PC-3 (cell line): ENCODE measurements at places on chromosomes 5 and 9. TPM values are rescaled to one million over a fixed set of nuclear protein-coding genes. Genes with fewer than 3 reads are reported as not detected.

PCDHA12 gene
- total RNA-seq: 7.0 and 8.2 TPM in 2 replicates

TEK gene
- total RNA-seq: 0.07 TPM in 1 of 2 replicates, not detected in the other

PTPRD gene
- total RNA-seq: 0.63 TPM in 1 of 2 replicates, not detected in the other

AFAP1L1 gene
- total RNA-seq: 19.6 and 22.3 TPM in 2 replicates

DAB2IP gene
- 15.2 and 17.6 TPM in 2 replicates for total RNA-seq

OTP gene
- not detected in 2 replicates for total RNA-seq

- H3K27ac ChIP-seq: 0 out of 2 replicates have a peak overlapping the region, but pooled peaks have one; percentile 1
- H3K36me3 ChIP-seq: peaks cover 10% of the 10 kb centered on the region
- H3K4me1 ChIP-seq: peaks cover 15% of the 10 kb centered on the region
Measured at GRCh38 chr9:33117796-33118195, 41.3 kb upstream of the SMU1 start.

- DNase-seq: peak; percentile 18
- no peaks in the 10 kb centered on the region for H3K27me3 ChIP-seq
- peaks cover 13% of the 10 kb centered on the region for H3K4me1 ChIP-seq
- no peak overlapping the region for H3K4me3 ChIP-seq
- H3K36me3 ChIP-seq: no peaks in the 10 kb centered on the region
- H3K27ac ChIP-seq: no peak overlapping the region
Measured at GRCh38 chr9:16252616-16253015, 617.9 kb downstream of the BNC2 start.

GRCh38 chr5:9104571-9105339, 441.1 kb downstream of the SEMA5A start:
- no peak for DNase-seq
- H3K27me3 ChIP-seq: no peaks in the 10 kb centered on the region
- H3K4me1 ChIP-seq: no peaks in the 10 kb centered on the region

GRCh38 chr5:157596487-157596886, 20.9 kb upstream of the ADAM19 start:
- no peaks in the 10 kb centered on the region for H3K27me3 ChIP-seq
- no peak overlapping the region for H3K4me3 ChIP-seq
- peaks cover 21% of the 10 kb centered on the region for H3K4me1 ChIP-seq
- H3K36me3 ChIP-seq: no peaks in the 10 kb centered on the region
- H3K27ac ChIP-seq: no peak overlapping the region
- DNase-seq: no peak

DNA sequence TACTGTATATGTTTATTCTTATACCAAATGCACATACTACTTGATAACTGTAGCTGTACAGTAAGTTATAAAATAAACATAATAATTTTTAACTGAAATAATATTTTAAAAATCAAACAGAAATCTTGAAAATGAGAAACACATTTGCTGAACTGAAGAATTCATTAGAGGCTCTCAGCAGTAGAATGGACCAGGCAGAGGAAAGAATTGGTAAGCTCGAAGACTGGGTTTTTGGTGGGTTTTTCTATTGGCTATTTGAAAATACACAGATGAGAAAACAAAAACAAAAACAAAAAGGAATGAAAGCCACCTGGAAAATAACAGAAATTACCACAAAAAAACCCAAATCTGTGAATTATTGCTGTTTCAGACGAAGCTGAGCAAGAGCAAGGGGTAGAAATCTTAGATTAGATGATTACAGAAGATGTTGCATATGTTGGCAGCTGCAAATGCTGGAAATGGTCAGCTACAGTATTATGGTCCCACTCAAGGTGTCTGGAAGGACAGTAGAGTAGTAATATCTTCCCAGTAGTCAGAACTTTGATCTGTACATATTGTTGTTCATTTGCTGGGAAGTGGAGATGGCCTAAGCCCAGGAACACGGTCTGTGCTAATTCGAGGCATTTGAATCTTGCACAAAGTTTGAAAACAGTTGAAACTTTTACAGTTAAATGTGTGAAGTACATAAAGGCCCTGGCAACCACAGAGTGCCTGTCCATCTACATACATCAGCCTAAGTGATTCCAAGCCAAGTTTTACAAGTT, 233.4 kb downstream of the COMMD10 start:
- H3K4me3 ChIP-seq: no peak overlapping the region
- no peaks in the 10 kb centered on the region for H3K36me3 ChIP-seq
- H3K27ac ChIP-seq: no peak overlapping the region
- no peak for DNase-seq
- no peaks in the 10 kb centered on the region for H3K4me1 ChIP-seq

DNA sequence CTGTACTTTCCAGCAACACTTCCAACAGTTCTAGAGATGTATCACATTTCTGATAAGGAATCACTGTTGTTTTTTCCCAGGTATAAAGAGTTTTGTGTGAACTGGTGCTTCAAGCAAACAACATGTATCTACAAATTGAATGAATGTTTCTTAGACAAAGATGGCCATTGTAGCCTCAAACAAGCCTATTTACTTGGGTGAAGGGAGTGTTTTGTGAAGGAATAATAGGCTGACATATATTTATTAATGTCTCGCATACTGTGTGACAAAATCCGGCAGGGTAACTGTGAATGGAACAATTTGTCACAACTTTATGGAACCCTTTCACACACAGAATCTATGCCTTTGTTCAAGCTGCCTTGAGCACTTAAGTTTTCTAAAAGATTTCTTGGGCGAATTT, 24.8 kb upstream of the DAB2 start:
- H3K4me1 ChIP-seq: peaks cover 40% of the 10 kb centered on the region
- H3K4me3 ChIP-seq: no peak overlapping the region
- no peaks in the 10 kb centered on the region for H3K27me3 ChIP-seq
- DNase-seq: no peak

DNA sequence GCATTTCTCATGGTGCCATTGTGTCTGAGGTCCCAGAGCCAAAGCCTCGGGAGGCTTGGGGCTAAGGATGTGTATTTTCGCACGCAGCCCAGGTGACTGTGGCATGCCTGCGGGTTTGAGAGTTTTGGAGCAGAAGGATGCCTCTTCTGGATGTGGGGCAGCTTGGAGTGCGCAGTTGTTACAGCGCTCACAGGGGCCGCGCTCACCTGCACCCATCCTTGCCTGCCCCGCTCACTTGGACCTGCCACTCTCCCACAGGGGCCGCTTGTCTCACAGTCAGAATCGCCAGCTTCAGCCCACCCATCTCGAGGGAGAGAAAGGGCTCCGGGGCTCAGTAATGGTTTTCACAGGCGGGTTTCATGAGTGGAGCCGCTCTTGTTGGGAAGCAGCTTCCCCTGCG, 132.9 kb downstream of the MVB12B start:
- no peaks in the 10 kb centered on the region for H3K27me3 ChIP-seq
- H3K4me1 ChIP-seq: no peaks in the 10 kb centered on the region
- no peak overlapping the region for H3K27ac ChIP-seq
- DNase-seq: no peak
- H3K4me3 ChIP-seq: no peak overlapping the region
- no peaks in the 10 kb centered on the region for H3K36me3 ChIP-seq

GRCh38 chr5:168320805-168321204, 29.4 kb downstream of the WWC1 start:
- peaks cover 47% of the 10 kb centered on the region for H3K4me1 ChIP-seq
- DNase-seq: no peak
- H3K27me3 ChIP-seq: no peaks in the 10 kb centered on the region
- no peaks in the 10 kb centered on the region for H3K36me3 ChIP-seq
- H3K4me3 ChIP-seq: no peak overlapping the region

DNA sequence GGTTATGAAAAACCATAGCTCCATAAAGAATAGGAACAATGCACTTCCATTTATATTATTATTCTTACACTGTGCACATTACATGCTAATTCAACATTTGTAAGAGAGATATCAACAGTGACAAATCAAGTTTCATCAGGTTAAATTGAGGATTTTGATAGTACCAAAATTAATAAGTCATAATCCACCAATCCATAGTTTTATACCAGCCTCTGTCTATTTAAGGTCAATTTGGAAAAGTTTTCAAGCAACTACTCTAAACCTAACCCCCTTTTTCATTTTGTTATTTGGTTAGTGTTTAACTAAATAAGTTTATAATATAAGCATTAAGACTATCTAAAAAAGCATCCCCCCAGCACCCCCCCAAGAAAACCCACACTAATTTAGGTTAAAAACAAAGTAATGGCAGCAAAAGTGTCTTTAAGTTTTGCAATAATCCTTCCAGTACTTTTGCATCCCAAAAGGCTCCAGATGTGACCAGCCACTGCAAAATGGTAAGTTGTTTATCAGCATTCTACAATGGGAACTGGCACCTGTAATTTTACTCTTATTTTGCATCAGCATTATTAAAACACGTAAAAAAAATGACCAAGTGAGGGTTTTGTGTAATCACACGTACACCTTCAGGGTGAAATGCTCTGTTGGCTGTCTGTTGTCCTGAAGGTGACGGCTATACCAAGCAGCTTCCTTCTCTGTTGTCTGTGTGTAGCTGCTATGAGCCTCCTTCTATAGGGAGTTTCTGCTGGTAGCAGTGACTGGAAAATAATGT, 36.8 kb upstream of the SSBP2 start:
- no peak overlapping the region for H3K4me3 ChIP-seq
- H3K36me3 ChIP-seq: no peaks in the 10 kb centered on the region
- DNase-seq: no peak

DNA sequence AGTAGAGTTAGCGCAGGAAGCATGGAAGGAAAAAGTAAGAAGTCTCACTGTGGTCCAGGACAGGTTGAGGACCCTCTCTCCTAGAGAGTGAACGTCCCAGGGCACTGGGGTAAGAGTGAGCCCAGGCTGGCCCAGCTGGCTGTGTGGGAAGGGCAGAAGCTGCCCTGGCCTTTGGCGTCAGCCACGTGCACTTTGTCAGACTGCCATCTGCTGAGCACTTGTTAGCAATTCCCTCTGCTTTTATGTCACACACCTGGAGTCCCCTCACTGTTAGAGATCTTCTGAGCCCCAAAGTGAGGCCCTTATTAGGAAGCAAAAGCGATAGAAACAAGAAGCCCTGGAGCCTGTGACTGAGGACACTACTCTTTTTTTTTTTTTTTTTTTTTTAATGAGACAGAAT, 79.1 kb downstream of the UGCG start:
- H3K4me3 ChIP-seq: no peak overlapping the region
- DNase-seq: peak; percentile 21
- H3K36me3 ChIP-seq: no peaks in the 10 kb centered on the region
- H3K27me3 ChIP-seq: no peaks in the 10 kb centered on the region
- no peak overlapping the region for H3K27ac ChIP-seq

DNA sequence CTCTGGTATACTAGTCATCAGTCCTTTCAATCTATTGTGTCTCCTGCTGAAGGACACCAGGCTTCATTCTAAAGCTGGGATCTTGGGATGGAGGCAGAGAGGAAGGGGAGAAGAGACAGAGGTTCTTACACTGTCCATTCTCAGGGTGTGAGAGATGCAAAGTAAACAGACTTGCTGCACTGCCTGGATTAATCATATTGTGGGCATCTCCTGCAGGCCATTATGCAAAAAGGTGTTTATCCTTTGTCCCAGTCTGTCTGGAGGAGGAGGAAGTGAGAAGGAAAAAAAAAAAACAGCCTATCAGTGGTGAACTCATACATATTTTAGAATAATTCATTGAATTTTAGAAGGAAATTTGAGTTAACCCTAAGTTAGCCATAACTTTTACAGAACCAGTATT, 92.9 kb upstream of the TNPO1 start:
- H3K36me3 ChIP-seq: no peaks in the 10 kb centered on the region
- no peaks in the 10 kb centered on the region for H3K27me3 ChIP-seq
- no peak overlapping the region for H3K4me3 ChIP-seq

- peak overlapping the region; percentile 82 for H3K27ac ChIP-seq
- peak; percentile 44 for DNase-seq
- peak overlapping the region; percentile 91 for H3K4me3 ChIP-seq
- no peaks in the 10 kb centered on the region for H3K27me3 ChIP-seq
Measured at GRCh38 chr5:10248378-10249260, 1.1 kb downstream of the ATPSCKMT start.

- H3K27ac ChIP-seq: no peak overlapping the region
- no peak overlapping the region for H3K4me3 ChIP-seq
- H3K27me3 ChIP-seq: no peaks in the 10 kb centered on the region
- no peaks in the 10 kb centered on the region for H3K4me1 ChIP-seq
Measured at GRCh38 chr9:105541838-105542237, 16.1 kb upstream of the FKTN start.

DNA sequence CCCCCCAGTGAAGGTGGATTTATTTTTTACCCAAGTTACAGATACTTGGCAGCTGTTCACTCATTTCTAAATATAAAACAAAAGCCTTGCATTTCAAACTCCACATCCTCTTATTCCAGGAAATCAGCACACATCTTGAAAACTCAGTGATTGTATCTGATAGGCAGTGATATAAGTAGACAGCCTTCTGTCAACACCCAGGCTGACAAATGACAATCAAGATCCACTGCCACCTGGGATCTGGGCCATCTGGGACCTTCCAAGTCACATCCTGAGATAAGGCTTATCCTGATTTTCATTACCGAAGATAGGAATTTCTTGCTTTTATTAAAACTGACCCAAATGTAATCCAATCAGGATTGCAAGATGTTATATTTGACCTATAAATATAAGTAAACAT, 201.3 kb upstream of the PUM3 start:
- H3K27me3 ChIP-seq: peaks cover 7% of the 10 kb centered on the region
- DNase-seq: no peak
- H3K4me3 ChIP-seq: no peak overlapping the region

DNA sequence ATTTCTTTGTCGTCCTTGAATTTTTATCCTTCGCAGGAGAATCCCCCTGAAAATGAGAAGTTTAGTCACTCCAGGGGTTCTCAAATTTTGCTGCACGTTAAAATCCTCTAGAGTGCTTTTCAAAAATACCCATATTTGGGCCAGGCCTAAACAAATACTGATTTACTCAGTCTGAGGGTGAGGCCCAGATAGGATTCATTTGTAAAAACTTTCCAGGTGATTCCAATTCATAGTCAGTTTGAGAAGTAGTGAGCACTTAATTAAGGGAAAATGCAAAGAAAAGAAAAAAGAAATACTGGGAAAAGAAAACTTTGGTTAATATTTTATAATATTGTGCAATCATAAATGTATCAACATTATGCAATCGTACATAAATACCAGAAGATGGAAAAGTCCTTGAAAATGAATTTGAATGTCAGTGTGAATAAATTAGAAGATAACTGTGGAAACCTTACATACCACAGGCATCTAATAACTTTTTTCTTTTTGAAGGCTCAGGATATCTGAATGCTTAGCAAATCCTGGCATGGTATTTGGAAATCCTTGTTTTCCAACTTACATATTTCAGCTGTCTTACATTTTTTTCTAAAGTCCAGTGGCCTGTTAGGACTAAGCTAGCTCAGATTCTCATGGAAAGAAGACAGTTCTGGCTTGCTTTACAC, 116.5 kb upstream of the DAPK1 start:
- DNase-seq: no peak
- no peak overlapping the region for H3K27ac ChIP-seq
- no peaks in the 10 kb centered on the region for H3K36me3 ChIP-seq
- no peaks in the 10 kb centered on the region for H3K4me1 ChIP-seq
- H3K27me3 ChIP-seq: no peaks in the 10 kb centered on the region

GRCh38 chr5:82422001-82422740, 144.0 kb upstream of the RPS23 start:
- no peak overlapping the region for H3K4me3 ChIP-seq
- H3K4me1 ChIP-seq: peaks cover 26% of the 10 kb centered on the region
- no peaks in the 10 kb centered on the region for H3K36me3 ChIP-seq
- no peak for DNase-seq
- H3K27me3 ChIP-seq: no peaks in the 10 kb centered on the region

DNA sequence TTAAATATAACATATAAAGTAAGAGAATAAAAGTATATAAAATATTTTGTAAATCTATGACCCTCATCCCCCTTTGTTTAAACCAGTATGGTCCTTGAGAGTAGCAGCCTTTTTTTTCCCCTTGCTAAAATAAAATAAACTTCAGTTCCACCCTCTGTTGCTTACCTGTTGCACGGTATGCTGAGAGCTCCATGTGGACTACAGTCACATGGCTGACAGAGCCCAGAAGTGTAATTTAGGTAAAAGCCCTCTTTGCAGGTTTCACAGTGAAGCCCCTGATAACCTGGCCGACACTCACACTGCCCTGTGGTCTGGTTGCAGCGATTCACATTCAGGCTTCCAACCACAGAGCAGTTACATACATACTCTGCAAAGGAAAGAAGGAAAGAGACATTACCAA, 55.1 kb downstream of the MEGF9 start:
- no peak overlapping the region for H3K4me3 ChIP-seq
- no peak overlapping the region for H3K27ac ChIP-seq
- no peak for DNase-seq
- no peaks in the 10 kb centered on the region for H3K27me3 ChIP-seq
